ENCODE measurements at places on chromosomes 7 and 10.

GRCh38 chr10:99834410-99834809, 52.0 kb downstream of the ABCC2 start:
- no peak for DNase-seq

GRCh38 chr10:565676-566075, 123.8 kb downstream of the DIP2C start:
- DNase-seq, result no peak

DNA sequence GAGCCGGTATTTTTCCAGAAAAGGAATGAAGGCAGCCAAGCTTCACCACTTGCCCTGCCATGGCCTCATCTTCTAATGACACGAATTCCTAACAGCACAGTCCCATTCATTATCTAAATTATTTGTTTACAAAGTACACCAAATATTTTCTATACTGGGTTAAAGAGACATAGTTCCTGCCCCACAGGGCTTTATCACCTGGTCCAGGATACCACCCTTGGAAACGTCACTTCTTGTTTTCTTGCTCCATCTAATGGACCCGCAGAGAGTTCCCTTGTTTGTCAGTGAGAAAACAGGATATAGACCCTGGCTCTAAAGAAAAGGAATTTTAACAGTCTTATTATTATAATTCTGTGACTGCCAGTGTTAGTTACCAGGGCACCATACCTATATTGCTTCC, 1165.4 kb downstream of the GATA3 start:
- no peak for DNase-seq

- DNase-seq, result no peak
Observed at GRCh38 chr7:140049339-140050024, 13.3 kb downstream of the PARP12 start.

DNA sequence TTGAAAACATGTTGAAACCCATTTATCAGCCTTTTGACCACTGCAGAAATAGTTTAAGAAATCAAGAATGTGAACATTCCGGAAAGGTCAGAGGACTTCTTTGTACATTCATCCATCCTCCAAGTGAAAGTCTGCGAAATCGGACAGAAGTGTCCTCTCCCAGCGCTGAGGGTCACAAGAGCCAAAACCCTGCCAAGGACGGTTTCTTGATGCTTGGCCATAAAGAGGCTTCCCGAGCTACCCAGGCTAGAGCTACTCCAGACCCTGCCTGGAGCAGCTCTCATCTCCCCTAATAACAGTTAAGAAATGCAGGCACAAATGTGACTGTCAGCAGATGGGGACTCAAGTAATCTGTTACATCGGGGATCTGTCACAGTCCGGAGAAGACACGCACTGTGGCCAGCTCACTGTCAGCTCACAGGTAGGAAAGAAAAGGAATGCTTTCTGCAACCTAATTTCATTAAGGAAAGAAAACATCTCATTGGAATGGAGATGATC, 4.5 kb upstream of the CYTH3 start:
- DNase-seq, result no peak

DNA sequence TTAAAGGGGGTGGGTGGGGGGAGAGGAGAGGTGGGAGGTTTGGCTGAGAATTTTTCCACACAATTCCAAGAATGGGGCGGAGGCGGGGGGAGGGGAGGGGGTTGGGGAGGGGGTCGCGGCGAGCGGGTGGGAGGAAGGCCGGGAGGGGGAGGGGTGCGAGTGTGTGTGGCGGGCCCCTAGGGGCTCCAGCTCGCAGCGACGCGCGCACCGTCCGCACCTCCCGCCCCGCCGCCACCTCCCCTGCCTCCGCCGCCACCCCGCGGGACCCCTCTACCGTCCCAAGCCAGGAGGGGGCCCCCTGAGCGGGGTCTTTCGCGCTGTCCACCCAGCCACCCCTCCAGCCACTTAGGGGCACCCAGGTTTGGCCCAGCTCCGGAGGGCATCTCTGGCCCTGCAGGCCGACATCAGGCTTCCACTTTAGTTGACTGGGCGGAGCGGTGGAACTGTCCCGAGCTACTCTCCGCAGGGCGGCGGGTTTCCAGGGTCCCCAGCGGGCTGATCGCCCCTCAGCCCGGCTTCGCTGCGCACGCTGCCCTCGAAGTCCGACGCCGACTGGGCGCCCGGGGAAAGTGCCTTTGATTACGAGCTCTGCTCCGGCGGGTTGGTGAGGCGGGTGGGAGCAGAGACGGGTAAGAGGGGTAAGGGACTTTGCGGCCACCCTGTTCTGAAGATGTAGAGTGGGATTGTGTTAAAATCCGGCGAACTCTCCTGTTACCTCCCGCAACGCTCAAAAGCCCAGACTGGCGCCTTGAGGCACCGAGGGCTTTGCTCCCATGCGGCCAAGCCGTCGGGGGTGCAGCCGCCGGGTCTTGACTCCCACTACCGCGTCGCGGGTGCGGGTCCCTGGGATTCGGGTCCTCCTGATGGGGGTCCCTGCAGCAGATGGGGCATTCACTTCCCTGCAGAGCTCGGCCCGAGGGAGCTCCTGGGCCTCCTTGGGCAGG, 1.8 kb upstream of the VAX1 start:
- no peak for DNase-seq

GRCh38 chr10:16967866-16968415, 150.7 kb upstream of the RSU1 start:
- DNase-seq, result no peak

GRCh38 chr7:127751490-127752448, 99.8 kb downstream of the SND1 start:
- no peak for DNase-seq

DNA sequence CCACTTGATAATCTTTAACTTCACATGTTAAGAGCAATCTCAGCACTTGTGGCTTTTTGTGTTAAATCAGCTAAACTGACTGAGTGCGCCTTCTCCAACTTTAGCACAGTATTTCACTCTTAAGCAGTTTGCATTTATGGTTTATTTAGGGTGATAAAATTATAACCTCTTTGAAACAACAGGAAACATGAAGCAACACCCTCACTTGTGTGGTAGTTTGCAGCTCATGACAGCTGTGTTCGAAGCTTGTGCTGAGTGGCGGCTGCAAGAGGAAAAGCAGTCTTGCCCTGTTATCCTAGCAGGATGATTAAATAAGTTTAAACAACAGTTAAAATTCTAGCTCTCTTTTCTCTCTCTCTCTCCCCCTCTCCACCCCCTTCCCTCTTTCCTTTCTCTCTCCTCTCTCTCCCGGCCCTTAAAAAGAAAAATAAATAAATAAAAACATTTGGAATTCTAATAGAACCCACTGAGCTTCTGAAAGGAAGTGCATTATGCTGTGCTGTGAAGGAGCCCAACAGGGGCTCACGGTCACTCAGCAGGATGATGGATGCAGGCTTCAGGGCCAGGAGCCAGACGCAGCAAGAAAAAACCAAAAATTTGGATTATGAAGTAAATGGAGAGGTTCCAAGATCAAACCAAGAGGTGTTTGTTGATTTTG, 25.2 kb downstream of the OGDH start:
- no peak for DNase-seq

DNA sequence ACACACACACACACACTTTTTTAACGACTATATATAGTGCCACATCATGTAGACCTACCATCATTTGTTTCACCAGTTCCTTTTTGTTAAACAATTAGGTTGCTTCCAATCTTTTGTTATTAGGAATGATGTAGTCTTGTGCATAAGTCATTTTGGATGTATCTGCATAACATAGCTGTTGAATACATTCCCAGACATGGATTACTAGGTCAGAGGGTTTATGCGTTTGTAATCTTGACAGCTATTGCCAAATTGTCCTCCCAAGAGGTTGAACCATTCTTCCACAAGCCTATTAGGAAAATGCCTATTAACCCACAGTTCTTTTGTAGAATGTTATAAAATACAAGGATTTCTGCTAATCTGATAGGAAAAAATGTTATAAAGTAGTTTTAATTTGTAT, 87.3 kb downstream of the PALS2 start:
- DNase-seq, result no peak

- DNase-seq, result no peak
Observed at GRCh38 chr7:111529507-111530355, 32.6 kb downstream of the IMMP2L start.

DNA sequence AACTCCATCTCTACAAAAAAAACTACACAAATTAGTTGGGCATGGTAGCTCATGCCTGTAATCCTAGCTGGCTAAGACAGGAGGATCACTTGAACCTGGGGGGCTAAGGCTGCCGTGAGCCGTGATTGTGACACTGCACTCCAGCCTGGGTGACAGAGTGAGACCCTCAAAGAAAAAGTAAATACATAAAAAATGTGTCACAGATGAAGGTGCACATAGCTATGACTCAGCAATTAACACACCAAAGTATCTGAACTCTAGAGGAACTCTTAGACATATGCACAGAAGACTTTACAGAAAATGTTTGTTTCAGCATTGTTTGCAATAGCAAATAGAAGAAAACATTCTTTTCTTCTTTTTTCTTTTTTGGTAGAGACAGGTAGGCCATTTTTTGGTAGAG, 8.3 kb downstream of the C10orf62 start:
- no peak for DNase-seq

DNA sequence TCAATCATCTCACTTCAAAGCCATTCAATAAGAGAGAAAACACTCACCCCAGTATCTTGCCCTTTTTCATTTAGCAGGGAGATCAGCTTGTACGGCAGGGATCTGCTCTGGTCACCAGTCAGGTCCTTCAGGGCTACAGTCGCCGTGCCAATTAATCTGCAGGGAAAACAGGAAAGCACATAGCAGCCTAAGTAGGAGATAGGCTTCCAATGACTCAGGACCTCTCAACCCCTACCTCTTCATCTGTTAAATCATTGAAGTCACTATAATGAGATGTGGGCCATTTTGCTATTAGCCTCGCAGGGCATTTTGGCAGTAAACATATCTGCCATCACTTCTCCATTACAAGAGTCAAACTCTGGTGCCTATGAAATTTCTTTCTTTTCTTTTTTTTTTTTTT, 50.8 kb downstream of the MYOF start:
- no peak for DNase-seq

GRCh38 chr10:79350407-79351154, 3.3 kb downstream of the PPIF start:
- DNase-seq, result no peak

Data from stimulated activated CD4-positive, alpha-beta T cell treated with anti-CD3 and anti-CD28 coated beads, Interleukin-1b, Interleukin-23, amount 100 ng/mL, for 1 hour (primary cell).